ENCODE measurements at places on chromosomes 7 and 10. TPM values are rescaled to one million over a fixed set of nuclear protein-coding genes. Genes with fewer than 3 reads are reported as not detected.

DNA sequence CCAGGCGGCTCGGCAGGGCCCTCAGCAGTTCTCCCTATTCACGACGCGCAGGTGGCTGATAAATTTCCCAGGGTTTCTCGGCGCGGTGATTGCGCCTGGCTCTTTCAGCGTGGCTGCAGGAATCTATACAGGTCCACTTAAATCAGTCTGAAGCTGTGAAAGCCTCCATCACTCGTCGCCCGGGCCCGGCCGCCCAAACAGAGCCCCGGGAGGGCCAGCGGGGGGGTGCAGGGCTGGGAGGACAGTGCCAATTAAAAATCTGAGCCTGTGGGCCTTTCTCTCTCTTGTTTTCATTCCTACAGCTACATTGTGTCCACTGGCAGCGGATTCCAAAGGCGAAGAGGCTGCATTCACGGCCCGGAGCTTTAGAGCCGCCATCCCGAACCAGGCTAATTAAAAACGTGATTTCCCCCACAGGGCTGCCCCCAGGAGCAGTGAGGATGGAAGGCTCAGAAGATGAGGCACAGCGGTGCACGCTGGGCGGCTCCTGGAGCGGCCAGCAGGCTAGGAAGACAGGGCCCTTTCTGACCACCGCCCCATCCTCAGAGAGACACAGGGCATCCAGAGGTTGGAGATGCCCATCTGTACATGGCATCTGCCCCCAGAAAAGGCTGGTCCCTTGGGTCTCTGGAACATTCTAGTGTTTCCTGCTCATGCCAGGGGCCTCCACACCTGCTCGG lies 100.7 kb downstream of the FAM53B start:
- DNase-seq: no peak

- DNase-seq: no peak
Measured at GRCh38 chr10:126060261-126060931, 164.0 kb downstream of the FANK1 start.

DNA sequence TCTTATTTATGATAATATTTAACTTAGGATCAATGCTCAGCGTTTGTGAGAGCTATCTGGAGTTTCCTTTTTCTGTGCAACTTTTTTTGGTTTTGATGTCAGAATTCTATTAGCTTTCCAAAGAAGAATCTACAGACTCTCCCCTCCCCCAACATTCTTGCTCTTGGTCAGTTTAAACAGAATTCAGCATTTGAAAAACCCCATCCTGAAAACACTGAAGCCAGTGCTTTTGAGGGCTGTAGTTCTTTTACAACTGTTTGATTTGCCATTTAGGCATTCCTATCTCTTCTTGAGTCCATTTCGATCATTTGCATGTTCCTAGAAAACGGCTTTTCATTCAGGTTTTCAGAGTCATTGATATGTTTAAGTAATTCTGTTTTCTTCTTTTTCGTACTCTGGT lies 15.6 kb upstream of the CXCL12 start:
- DNase-seq: no peak

GRCh38 chr7:128082431-128082830 lies 51.2 kb upstream of the LRRC4 start:
- DNase-seq: no peak

DNA sequence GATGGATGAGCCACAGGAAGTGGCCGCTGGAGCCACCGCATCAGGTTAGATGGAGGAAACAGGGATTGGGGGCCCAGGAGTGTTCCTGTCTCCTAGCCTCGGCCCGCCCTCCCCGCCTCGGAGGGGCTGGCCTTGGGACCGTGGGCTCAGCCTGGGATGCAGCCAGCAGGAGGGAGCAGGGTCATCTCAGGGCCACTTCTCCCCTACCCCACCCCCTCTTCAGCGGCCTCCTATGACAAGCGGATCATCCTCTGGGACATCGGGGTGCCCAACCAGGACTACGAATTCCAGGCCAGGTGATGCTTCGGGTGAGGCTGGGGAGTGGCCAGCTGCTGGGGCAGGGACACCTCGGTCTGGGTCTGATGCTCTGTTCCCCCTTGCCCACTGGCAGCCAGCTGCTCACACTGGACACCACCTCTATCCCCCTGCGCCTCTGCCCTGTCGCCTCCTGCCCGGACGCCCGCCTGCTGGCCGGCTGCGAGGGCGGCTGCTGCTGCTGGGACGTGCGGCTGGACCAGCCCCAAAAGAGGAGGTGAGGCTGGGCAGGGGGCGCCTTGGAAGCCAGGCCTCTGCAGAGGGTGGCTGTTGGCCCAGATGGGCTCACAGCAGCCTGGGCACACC lies 4.7 kb downstream of the LRWD1 start:
- DNase-seq: no peak

GRCh38 chr7:35647171-35647574 lies 47.8 kb downstream of the HERPUD2 start:
- DNase-seq: no peak

- DNase-seq: no peak
Measured at GRCh38 chr7:24075426-24075810, 208.6 kb upstream of the NPY start.

- no peak for DNase-seq
Measured at GRCh38 chr10:27736396-27736795, 9.2 kb downstream of the MKX start.

DNA sequence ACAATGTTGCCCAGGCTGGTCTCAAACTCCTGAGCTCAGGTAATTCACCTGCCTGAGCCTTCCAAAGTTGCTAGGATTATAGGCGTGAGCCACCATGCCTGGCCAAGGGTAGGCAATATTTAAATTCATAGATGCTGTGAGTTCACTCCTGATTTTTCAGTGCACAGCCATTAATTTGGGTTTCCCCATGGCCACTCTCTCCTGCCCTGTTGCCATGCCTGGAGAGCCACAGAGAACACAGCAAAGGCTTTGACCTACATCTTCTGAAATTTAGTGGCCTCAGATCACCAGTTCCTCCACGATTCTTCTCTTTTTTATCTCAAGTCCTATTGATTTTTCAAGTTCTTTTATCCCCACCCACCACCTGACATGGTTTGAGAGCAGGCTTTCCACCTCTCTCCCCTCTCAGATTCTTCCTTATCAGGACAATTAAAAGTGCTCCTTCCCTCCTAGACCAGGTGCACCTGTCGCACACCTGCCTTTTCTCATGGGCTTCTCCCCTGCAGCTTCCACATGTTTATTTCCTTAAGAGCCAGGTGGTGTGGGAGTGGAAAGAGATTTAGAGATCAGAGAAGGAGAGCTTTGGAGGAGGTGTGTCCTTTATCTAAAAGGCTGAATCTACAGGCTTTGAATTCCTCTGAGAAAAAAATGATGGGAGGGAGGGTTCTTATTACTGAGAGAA lies 123.8 kb downstream of the ADRA2A start:
- DNase-seq: no peak

- DNase-seq: no peak
Measured at GRCh38 chr7:91267171-91267955, 3.1 kb downstream of the FZD1 start.

GRCh38 chr7:151732834-151733592 lies 143.9 kb downstream of the PRKAG2 start:
- no peak for DNase-seq

DNA sequence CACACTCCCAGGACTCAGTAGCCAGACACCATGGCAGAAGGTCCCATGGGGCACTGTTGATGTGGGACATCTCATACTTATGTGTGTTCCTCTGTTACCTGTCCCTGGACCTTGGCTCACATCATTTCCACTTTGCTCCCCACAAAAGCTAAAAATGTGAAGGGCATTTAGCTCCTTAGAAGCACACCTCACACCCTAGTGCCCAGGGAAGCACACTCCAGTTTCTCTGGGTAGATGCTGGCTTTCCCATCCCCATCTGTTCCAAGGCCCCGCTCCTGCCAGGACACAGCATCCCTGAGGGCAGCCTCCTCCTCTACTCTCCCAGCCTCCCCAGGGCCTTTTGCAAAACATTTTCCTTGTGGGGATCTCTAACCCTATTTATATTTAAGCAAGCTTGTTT lies 572.4 kb upstream of the MGMT start:
- no peak for DNase-seq

- DNase-seq: no peak
Measured at GRCh38 chr7:2173189-2173827, 59.4 kb downstream of the MAD1L1 start.

DNA sequence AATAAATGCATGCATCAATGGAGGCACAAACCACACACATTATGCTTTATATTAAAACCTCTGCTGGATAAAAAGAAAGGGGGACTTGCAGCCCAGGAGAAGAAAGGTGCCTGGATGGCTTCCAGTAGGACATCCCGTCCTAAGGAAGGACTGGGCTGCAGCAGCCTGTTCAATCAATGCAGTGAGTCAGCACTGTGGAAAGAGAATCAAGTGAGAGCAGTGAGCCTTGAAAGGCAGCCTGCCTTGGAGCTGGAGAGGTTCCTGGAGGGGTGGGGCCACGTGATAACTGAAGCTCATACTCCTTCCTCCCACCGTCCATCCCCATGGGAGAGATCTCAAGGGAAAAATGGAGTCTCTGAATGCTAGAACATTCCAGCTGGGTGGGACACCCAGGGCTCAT lies 501.2 kb downstream of the ADRA2A start:
- DNase-seq: no peak

DNA sequence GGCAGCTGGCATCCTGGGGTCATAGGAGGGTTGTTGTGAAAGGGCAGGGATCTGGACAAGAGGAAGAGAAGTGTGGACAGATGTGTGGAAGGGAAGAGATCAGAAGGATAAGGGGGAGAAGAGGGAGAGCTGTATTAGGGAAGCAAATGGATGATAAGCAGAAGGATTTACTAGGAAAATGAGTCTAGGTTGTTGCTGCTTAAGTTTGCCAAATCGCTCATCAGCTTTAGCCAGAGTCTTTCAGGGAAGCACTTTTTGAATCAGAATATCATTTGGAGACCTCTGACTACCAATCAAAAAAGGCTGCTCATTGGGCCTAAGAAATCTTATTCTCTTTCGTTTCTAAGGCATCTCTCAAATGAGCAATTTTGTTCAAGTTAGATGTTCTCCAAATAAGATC lies 2.6 kb upstream of the CSGALNACT2 start:
- no peak for DNase-seq

- no peak for DNase-seq
Measured at GRCh38 chr7:131829947-131830558, 273.6 kb upstream of the PODXL start.

DNA sequence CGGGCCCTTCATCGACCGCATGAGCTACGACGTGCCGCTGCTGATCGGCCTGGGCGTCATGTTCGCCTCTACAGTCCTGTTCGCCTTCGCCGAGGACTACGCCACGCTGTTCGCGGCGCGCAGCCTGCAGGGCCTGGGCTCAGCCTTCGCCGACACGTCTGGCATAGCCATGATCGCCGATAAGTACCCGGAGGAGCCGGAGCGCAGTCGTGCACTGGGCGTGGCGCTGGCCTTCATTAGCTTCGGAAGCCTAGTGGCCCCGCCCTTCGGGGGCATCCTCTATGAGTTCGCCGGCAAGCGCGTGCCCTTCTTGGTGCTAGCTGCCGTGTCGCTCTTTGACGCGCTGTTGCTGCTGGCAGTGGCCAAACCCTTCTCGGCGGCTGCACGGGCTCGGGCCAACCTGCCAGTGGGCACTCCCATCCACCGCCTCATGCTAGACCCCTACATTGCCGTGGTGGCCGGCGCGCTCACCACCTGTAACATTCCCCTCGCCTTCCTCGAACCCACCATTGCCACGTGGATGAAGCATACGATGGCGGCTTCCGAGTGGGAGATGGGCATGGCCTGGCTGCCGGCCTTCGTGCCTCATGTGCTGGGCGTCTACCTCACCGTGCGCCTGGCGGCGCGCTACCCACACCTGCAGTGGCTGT lies 1.2 kb downstream of the SLC18A3 start:
- DNase-seq: no peak

- peak; percentile 86 for DNase-seq
Measured at GRCh38 chr7:27160546-27161213, 4.2 kb upstream of the HOXA7 start.

- DNase-seq: no peak
Measured at GRCh38 chr7:1368682-1369571, 90.3 kb downstream of the MICALL2 start.

DNA sequence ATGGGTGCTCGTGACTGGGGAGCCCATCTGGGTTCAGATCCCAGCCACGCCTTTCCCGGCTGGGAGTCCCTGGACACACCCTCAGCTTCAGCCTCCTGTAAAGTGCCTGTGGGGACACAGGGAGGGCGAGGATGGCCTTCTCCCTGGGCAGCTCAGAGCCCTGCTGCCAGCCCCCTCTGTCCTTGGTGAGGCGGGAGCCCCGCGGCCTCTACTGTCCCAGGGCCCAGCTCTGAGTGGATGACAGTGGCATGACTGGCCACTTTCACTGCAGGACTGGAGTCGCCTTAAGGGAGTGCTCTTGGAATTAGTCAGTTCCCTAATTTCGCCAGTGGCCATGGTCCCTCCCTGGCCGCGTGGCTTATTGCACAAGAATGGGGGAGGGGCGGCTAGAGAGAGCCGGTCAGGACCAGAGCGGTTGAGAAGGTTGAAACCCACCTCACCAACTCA lies 4.6 kb downstream of the BRI3 start:
- DNase-seq: peak; percentile 90

DNA sequence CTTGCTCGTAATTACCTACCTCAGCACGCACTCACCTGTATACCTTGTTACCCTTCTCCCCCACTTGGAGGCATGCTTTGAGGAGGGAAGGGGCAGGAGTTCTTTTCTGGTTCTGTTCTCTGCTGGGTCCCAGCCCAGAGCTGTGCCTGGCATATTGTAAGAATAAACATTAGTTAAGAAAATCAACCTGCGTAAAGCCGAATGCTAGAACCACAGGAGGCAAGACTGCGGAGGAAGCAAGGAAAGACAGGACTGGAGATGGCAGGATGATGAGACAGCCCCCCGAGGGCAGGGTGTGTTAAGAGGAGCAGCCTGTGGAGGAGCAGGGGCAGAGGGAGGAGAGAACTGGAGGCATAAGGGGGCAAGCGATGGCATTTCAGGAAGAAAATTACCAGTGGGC lies 9.5 kb downstream of the C10orf53 start:
- DNase-seq: no peak

- DNase-seq: no peak
Measured at GRCh38 chr10:58072634-58073033, 195.1 kb downstream of the IPMK start.

GRCh38 chr7:18849130-18849529 lies 268.3 kb downstream of the TWIST1 start:
- DNase-seq: no peak

GRCh38 chr10:95273393-95274312 lies 17.1 kb downstream of the PDLIM1 start:
- DNase-seq: no peak

Gene CDC123
- total RNA-seq: 54.4 TPM

Gene RBP4
- total RNA-seq: 224 TPM

Gene VPS50
- total RNA-seq: 33.7 TPM

Gene ADK
- 21.8 TPM for total RNA-seq

Gene SEMA3E
- 1.5 TPM for total RNA-seq

Gene SH2D4B
- total RNA-seq: 0.13 TPM

Gene KCNH2
- 0.12 TPM for total RNA-seq

Gene TMEM270
- total RNA-seq: not detected

Gene ACHE
- 0.96 TPM for total RNA-seq

Gene MYOZ1
- 0.82 TPM for total RNA-seq

Gene FAM241B
- 1.9 TPM for total RNA-seq

All from omental fat pad (tissue), 4 donors.